ENCODE measurements at places on chromosomes 3 and 15. TPM values are rescaled to one million over a fixed set of nuclear protein-coding genes. Genes with fewer than 3 reads are reported as not detected.

The SLC35G2 gene
- 8.6 TPM for total RNA-seq

The GASK1A gene
- 0.18 TPM for total RNA-seq

The TERC gene
- 57.0 TPM for total RNA-seq

The SHC4 gene
- total RNA-seq, result 2.5 TPM

The SENP7 gene
- total RNA-seq, result 8.4 TPM

The MBD4 gene
- 22.2 TPM for total RNA-seq

The REC114 gene
- total RNA-seq, result not detected

The ALDH1A2 gene
- total RNA-seq, result not detected

The VEPH1 gene
- 130 TPM for total RNA-seq

The TUSC7 gene
- total RNA-seq, result not detected

The PLA2G4D gene
- not detected for total RNA-seq

The DAPK2 gene
- 0.36 TPM for total RNA-seq

The CATSPER2 gene
- total RNA-seq, result 11.3 TPM

The CCDC174 gene
- 6.9 TPM for total RNA-seq

The TRPM1 gene
- total RNA-seq, result 0.28 TPM

The CAMKV gene
- not detected for total RNA-seq

The SH2D7 gene
- total RNA-seq, result not detected

The CEP70 gene
- total RNA-seq, result 11.1 TPM

The BCL2A1 gene
- 4.5 TPM for total RNA-seq

The CCDC54 gene
- total RNA-seq, result not detected

The OIP5 gene
- 4.1 TPM for total RNA-seq

The P3H2 gene
- total RNA-seq, result 74.4 TPM

The PDE8A gene
- total RNA-seq, result 40.3 TPM

The RAB7A gene
- 57.0 TPM for total RNA-seq

The GP5 gene
- under 0.01 TPM for total RNA-seq

The ZIC1 gene
- total RNA-seq, result not detected

The FOXB1 gene
- not detected for total RNA-seq

The CRABP1 gene
- not detected for total RNA-seq

The PLA2G4E gene
- not detected for total RNA-seq

The MOBP gene
- not detected for total RNA-seq

The XIRP1 gene
- under 0.01 TPM for total RNA-seq

The SLC9C1 gene
- total RNA-seq, result not detected

The ARID3B gene
- 2.5 TPM for total RNA-seq

The KLF15 gene
- total RNA-seq, result 0.18 TPM

The CIDEC gene
- total RNA-seq, result not detected

The NUSAP1 gene
- total RNA-seq, result 123 TPM
